RPMI7951 (cell line): ENCODE measurements at places on chromosomes 12 and 14. TPM values are rescaled to one million over a fixed set of nuclear protein-coding genes. Genes with fewer than 3 reads are reported as not detected.

DNA sequence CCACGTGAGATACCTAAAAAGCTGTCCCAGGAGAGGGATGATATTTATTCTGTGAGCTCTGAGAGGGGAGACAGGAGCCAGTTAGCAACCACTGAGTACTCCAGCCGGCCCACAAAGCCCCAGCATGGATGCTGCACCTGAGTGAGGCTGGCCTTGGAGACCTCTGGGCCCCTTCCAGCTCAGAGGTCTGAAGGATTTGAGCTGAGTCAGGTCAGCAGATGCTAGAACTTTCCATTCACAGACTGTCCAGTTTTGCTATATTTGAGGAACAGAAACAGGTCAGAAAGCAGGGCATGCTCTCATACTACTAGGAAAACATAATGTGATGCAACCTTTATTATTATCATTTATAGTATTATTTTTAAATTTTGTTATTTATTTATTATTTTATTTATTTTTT is 15.0 kb upstream of the MAPKAPK5 start:
- no peak for DNase-seq

- DNase-seq, result peak; percentile 57
Observed at GRCh38 chr12:10363914-10364814, 25.7 kb downstream of the KLRK1 start.

DNA sequence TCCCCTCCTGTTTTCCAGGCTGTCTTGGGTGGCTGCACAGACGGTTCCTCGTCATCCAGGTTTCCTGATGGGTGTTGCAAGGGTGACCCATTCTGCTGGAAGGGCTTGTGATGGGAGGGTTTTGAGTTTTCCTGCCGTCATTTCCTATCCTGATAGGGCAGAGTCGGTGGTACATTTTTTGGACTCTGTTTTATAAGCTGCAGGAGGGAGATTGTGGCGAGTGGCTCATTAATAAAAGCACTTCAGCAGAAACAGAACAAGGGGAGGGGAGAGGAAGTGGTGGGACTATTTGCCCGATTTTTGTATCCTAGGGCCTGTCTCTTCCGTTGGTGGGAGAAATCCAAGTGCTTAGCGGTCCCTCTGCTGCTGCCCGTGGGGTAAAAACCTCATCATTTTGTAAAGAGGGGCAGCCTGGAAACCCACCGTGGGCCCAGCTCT is 40.0 kb downstream of the TSPAN9 start:
- peak; percentile 97 for DNase-seq

DNA sequence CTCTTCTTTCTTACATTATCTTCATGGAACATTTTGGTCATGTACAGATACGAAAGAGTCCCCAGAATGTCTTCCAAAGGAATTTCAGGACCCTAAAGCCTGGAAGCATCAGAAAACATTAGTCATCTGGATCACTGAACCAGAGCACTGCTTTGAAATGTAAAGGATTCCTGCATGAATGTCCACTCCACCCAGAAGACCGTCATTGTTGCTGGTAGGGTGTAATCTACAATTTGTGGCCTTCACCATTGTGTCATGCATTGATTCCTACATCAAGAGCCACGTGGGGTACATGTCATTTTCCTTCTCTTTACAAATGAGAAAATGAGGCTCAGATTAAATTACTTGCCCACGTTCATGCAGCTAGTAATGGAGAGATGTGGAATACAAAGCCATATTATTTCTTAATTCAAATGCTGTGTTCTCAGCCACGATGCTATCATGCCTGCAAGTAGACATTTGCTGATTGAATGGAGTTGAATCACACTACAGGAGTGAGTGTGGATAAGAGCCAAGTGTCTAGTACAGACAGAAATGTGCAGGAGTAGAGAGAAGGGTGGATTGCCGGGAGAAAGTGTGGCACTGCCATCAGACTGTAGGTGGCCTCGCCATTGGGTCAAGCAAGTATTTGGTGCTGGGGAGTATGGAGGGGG is 231.2 kb downstream of the C12orf75 start:
- DNase-seq, result peak; percentile 78

PLD4 gene
- total RNA-seq, result not detected in 2 replicates
